ENCODE measurements at places on chromosomes 3 and 15.

GRCh38 chr3:76349715-76350480 lies 564.5 kb upstream of the ZNF717 start:
- no peak for DNase-seq

DNA sequence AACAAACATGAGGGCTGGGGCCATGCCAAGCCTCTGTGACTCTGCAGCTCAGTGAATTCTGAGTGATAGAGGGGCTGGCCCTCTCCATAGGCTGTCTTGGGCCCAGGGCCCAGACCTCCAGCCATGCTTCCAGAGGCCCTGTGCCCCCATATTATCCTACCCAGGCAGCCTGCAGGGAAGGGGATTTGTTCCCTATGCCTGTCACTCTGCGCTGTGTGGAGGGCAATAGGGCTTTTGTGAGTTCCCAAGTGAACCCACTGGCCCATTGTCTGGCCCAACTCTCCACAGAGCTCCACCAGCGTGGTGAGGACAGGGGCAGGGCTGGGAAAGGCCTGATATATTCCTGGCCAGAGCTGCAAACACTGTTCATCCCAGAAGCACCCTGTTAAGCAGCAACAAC lies 113.2 kb downstream of the EPHB1 start:
- no peak for DNase-seq

DNA sequence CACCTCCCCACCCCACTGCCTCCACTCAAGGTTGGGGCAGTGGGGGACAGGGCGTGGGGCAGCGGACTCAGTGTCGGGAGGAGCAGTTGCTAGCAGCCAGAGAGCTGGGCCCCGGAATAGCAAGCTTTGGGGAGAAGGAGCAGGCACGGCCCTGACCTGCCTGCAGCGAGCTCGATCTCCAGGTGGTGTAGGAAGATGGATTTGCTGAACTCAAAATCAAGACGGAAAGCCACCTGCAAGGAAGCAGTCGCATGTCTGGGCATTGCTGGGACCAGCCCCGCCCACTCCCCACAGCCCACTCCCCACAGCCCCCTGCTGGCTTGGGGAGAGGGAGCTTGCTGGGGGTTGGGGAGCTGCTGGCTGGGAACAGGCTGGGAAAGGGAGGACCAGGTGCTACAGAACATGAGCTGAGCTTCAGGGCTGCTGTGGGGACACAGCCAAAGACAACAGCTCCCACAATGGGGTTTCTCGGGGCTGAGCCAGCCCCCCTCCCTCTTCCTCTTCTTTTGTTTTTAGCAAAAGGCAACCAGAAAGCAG lies 38.0 kb downstream of the FEM1B start:
- no peak for DNase-seq

GRCh38 chr3:64008487-64009351 lies 14.6 kb downstream of the PSMD6 start:
- no peak for DNase-seq

GRCh38 chr3:33186524-33187367 lies 31.9 kb downstream of the SUSD5 start:
- DNase-seq: no peak

DNA sequence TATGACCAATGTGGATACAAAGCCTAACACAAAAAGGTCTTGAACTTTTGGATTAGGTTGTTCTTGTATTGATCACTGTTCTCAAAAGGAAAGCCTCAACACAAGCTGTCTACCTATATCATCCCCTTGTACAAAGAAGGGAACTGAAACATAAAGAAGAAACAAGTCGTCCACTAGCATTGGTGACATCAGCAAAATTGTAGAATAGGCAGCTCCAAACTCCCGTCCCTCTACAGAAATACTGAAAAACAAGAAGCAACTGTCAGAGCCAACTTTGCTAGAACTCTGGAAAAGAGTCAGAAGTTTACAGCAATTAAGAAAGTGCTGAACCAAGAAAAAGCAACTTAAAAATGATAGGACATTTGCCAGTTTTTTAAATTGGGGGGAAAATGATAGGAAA lies 7.5 kb upstream of the NR1I2 start:
- DNase-seq: no peak

DNA sequence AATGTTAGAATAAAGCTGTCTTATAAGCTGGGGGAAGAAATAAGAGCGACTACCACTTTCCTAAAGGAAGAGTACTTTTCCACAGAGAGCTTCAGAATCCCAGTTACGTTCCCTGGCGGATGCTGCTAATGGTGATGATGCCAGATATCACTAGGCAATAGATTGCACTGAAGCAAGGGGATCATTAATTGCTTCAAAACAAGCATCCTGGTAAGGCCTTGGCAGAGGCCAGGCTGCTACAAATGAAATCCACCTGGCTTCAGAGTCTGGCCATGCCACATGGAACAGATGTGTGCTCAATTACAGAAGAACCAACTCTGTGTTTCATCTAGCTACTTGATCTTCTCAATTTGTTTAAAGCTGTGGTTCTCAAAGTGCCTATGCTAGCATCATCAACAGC lies 129.2 kb upstream of the IL12A start:
- no peak for DNase-seq

- DNase-seq: peak; percentile 89
Measured at GRCh38 chr3:128845778-128846485, 33.5 kb upstream of the ACAD9 start.

GRCh38 chr15:67107014-67107812 lies 41.8 kb downstream of the SMAD3 start:
- no peak for DNase-seq

Data from right kidney (tissue), 9 donors.